ENCODE measurements at places on chromosomes 6 and 20.

GRCh38 chr20:63772781-63773518 is 33.4 kb downstream of the SLC2A4RG start:
- DNase-seq = no peak

DNA sequence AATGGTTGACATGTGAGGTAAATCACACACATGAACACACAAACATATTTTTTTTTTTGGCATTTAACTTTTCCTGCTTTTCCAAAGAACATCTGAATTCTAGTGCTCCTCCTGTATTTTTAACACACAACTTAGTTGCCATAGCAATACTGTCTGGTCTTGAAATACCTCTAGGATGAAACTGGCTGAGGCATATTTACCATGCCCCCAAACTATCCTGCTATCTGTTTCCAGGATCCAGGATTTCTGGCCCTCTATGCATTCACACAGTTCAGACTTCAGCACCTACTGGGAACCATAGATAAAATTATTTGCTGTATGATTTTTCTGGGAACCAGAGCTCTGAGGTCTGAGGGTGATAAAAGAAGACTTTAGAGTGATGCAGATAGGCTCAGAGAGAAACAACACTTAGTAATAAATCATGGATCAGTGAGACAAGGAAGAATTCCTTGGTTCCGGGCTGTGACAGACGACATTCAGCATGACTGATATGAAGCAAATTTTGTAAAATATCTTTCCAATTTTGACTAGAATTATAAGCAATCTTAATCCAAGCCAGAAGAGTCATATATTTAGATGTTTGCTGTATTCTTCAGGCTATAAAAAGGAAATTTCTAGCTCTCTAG is 359.7 kb downstream of the BTBD9 start:
- DNase-seq = no peak

DNA sequence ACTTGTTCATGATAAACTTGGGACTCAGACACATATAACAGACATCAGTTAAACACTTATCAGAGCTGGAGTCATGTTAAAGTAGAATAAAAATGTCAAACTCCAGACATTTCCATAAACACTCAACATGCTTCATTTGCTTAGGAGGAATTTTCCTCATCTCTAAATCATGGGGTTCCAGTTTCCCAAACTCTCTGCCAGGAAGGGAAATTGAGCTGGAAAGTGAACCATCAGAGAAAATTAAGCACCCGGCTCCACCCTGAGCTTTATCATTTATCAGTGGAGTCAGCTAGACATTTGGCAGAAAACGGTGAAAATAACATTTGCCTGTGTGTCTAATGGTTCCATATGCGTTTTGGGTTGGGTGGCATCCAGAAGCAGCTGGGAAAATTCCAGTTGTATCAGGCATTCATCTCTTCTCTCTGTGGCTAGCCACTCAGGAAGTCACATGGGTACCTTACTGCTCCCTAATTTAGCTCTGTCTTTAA is 25.3 kb upstream of the ZNFX1 start:
- no peak for DNase-seq

- DNase-seq = no peak
Measured at GRCh38 chr20:5687884-5688283, 62.3 kb upstream of the SHLD1 start.

DNA sequence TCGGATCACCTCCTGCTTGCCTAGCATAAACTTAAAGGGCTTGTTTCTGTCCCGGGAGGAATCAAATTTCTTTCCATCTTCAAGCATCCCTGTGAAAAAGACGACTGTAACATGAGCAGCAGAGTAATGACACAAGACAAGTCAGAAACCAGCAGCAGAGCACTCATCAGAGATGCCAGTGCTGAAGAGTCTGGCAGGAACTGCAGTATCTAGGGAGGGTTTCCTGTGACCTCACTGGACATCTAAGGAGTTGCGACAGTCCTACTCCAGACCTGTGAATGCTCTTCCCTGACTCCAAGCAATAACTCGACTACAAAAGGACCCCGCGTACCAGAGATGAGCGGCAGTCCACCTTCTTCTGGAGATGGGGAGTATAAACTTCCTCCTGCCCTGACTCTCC is 17.3 kb downstream of the FKBP1A start:
- DNase-seq = no peak
